Left hindlimb (tissue), 1 donor: ENCODE measurements at places on chromosomes 1 and 21.

- DNase-seq, result no peak
These were observed 4.2 kb downstream of the RERE start for GRCh38 chr1:8813016-8813763.

DNA sequence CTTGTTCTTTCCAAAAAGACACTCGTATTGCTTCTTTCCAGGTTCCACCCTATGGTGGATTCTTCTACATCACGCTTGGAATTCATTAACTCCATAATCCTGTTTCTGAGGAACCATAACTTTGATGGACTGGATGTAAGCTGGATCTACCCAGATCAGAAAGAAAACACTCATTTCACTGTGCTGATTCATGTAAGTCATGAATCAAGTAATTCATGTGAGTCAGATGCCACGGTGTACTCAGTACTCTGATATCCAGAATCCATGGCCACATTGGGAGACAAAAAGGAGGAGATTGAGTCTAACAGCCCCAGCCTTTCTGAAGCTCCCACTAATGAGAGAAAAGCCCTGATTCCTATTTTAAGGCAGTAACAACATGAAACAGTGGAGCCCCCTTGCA lies 7.4 kb downstream of the CHI3L2 start:
- DNase-seq, result no peak

DNA sequence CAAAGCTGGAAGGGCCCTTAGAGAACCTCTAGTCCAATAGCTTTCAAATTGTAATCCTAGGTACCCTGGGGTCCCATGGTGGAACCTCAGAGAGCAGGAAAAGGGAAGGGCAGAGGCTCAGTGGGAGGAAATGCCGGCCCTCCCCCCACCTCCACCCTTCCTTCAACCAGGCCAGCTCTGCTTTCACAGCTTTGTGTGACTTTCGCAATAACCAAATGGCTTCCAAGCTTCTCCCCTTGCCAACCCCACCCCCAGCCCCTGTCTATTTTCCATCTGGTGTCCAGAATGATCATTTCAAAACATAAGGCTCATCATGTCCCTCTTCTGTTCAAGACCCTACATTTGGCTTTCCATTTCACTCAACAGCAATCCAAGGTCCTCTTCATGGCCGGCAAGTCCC lies 74.4 kb downstream of the CD58 start:
- no peak for DNase-seq

DNA sequence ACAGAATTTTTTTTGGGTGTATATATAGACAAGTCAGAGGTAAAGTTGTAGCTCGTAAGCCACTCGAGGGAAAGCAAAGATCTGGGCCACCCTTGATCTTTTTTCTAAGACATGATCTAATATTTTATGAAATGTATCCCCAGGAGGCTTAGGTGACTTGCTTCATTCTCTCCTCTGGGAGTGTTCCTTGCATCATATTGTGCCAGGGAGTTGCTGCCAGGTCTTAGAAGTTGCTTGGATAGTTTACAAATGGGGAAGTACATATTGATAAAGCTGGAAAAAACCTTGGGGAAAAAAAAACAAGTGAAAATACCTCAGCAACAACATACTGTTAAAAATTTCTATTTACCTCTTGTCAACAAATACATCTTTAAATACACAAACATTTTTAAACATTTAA lies 110.9 kb upstream of the CYYR1 start:
- no peak for DNase-seq

- DNase-seq, result no peak
These were observed 497.7 kb downstream of the NPHP4 start for GRCh38 chr1:5494518-5494917.

- DNase-seq, result peak; percentile 67
These were observed 8.7 kb upstream of the SNAPIN start for GRCh38 chr1:153649863-153650235.

- DNase-seq, result no peak
These were observed 34.1 kb downstream of the SOAT1 start for GRCh38 chr1:179327679-179328078.

DNA sequence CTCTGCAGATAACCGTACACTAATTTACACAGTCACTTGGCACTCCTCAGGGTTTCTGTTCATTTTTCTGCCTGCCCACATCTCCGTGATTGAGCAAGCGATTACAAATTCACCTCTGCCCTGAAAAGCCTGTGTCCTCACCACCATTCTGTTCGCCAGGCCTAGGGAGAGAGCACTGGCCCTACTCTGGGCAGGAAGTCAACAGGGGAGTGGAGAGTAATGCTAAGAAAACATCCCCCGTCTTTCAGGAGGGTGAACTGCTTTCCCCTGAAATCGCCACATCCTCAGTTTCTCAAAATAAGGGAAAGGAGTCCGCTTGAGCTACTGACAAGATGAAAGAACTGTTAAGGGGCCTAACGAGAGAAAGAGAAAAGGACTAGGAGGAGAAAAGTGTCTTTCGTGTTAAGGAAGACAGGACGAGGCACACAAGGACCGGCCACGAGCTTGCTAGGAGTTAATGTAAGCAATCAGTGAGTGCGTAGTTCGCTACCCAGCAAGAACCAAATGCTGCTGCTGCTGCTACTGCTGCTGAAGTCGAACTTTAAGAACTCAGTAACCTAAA lies 632 bp downstream of the PEX19 start:
- DNase-seq, result peak; percentile 36

DNA sequence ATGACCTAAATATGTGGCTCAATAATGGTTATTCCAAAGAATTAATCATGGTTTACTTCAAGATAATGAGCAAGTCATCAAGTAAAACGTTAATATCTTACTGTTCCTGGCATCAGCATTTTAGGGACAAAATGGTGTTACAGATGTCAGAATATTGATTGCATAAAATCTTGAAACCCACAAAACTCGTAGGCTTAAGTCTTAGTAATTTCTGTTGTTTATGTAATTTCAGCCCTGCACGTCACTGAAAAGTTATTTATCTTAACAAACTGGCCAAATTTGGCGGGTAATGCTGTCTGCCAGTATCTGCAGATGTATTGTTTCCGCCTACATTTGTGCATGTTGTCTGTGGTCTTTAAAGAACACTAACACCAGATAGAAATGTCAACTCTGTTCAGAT lies 25.8 kb downstream of the CDC7 start:
- no peak for DNase-seq

DNA sequence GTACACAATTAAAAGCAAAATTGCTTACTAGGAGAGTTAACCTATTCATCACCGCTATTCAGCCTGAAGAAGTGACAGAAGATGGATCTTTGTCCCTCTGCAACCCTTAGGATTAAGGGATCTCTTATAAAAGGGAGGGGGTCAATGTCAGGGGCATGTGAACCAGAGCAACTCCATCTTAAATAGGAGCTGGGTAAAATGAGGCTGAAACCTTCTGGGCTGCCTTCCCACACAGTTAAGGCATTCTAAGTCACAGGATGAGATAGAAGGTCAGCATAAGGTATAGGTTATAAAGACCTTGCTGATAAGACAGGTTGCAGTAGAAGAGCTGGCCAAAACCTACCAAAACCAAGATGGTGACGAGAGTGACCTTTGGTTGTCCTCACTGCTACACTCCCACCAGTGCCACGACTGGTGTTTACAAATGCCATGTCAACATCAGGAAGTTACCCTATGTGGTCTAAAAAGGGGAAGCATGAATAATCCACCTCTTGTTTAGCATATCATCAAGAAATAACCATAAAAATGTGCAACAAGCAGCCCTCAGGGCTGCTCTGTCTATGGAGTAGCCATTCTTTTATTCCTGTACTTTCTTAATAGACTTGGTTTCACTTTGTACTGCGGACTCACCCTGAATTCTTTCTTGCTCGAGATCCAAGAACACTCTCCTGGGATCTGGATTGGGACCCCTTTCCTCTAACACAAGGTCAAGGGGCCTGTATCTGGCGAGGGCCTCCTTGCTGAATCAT lies 35.3 kb upstream of the NEK2 start:
- no peak for DNase-seq

DNA sequence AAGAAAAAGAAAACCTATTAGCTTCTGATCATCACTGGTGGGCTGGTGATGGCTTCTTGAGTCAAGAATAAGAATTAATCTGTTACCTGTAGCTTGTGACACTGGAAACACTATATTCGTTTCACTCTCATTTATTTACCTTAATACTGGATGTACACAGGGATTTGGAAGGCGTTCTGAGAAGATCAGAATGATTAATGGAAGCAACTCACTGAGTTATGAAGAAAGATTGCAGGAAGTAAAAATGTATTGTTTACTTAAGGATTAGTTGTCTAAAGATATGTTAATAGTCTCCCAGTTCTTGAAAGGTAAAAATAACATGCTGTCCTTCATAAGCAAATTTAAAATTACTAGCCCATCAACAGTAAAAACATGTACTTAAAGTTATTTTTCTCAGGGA lies 644.9 kb upstream of the NCAM2 start:
- DNase-seq, result no peak

GRCh38 chr21:34636961-34637360 lies 22.0 kb upstream of the RCAN1 start:
- DNase-seq, result no peak

- peak; percentile 50 for DNase-seq
These were observed 276.1 kb downstream of the RPS6KC1 start for GRCh38 chr1:213327017-213327667.

- peak; percentile 79 for DNase-seq
These were observed 7.6 kb downstream of the COL16A1 start for GRCh38 chr1:31696242-31696641.

DNA sequence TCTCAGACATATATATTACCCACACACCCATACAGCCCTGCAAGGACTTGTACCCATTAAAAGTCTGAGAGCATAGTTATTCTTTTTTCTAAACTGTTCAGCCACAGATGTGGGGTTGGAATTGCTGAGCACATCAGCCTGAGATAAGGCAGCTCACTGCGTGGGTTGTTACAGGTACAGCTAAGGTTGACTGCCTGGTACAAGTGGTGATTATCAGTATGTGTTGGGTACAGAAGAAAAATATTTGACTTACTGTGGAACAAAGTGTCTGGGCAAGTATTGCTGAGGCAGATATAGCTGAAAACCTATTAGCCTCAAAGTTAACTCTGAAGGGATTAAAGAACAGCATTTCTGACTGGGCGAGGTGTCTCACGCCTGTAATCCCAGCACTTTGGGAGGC lies 5.0 kb downstream of the STX12 start:
- no peak for DNase-seq

- DNase-seq, result no peak
These were observed 162.7 kb upstream of the RUNX1 start for GRCh38 chr21:35211782-35212181.

GRCh38 chr1:10678852-10679251 lies 117.6 kb downstream of the CASZ1 start:
- no peak for DNase-seq

- no peak for DNase-seq
These were observed 56.0 kb downstream of the TBCE start for GRCh38 chr1:235423214-235423652.

GRCh38 chr1:56304975-56305374 lies 274.4 kb downstream of the PLPP3 start:
- DNase-seq, result no peak

- DNase-seq, result no peak
These were observed 354.6 kb downstream of the SEC16B start for GRCh38 chr1:177615251-177615650.

- DNase-seq, result no peak
These were observed 456.8 kb downstream of the SETD4 start for GRCh38 chr21:35603494-35603893.

DNA sequence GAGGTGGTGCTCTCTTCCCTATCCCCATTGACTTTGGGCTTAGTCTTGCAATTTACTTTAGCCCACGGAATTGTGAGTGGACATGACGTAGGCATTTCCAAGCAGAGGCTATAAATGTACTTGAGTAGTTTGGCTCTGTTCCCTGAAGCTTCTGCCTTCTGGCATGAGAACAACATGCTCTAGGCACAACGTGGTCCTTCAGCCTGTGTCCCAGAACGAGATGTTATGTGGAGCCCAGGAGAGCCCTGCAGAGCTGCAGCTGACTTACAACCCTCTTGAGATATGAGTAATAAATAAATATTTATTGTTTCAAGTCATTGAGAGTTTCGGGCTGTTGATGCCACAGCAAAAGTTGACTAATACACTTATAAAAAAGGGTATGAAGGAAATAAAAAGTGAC lies 105.2 kb upstream of the HMGB4 start:
- no peak for DNase-seq

DNA sequence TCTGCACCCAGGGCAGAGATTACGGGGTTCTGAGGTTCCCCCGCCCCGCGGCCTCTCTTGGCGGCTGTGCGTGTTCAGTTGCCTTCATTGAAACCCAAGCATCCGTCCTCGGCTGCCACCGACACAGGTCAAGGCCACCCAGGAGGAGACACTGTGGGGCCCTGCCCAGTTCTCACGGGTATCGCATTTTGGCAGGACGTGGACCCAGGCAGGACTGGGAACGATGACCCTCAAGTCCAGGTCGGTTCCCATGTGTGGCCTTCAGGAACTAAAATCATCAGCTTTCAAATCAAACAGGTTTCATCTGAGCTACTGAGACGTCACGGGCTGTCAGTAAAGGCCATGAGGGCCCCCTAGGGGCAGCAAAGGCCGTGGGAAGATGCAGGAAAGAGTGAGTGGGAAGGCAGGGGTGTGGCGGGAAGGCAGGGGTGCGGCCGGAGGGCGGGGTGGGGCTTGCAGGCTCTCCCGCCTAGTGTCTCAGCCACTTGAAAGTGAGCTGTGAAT lies 7.0 kb upstream of the C1orf174 start:
- no peak for DNase-seq

- no peak for DNase-seq
These were observed 3.7 kb downstream of the BACH1 start for GRCh38 chr21:29302359-29302875.

DNA sequence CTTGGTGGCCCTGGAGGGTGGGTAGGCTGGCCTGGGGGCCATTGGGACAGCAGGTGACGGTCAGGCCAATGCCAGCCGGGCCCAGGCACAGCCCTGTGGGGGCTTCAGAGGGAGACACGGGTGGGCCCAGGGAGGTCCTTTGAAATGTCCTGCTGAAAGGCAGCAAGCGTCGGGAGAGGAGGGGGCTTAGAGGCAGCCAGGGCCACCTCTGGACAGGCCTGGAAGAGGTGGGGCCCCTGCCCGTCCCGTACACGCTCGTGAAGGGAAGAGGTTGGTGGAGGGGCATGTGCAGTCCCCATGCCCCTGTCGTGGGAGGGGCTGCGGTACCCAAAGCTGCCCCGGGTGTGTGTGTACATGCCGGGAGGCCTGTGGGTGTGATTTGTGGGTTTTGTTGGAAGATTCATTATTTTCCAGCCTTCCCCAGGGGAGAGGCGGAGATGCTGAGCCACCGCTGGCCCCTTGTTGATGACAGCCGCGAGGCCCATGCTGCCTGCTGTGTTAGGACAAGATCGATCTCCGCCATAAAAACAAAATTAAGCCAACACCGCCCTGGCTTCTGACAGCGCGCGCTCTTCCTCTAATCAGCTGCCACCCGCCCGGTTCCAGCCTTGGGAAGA lies 3.4 kb upstream of the PLCH2 start:
- DNase-seq, result no peak

DNA sequence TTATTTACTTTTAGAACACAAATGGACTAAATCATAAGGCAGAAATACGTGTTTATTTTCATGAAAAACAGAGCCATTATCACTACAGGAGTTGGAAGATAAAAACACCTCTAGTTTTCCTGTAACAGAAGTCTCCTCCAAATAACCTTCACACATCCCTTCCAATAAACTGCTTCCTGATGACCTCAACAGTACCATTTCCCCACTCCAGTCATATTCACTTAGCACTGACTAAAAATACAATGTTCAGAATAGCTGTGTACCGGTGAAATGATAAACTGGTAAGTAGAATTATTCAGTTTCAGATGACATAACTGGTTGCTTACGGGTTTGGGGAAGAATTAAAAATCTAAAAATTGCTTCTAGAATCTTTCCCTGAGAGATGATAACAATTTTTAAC lies 137.9 kb downstream of the DENND1B start:
- DNase-seq, result no peak

- DNase-seq, result no peak
These were observed 128.8 kb downstream of the MACF1 start for GRCh38 chr1:39333296-39333695.

- no peak for DNase-seq
These were observed 50.6 kb upstream of the SLC35A3 start for GRCh38 chr1:99919220-99919619.
